ENCODE measurements at places on chromosomes 2 and 18.

DNA sequence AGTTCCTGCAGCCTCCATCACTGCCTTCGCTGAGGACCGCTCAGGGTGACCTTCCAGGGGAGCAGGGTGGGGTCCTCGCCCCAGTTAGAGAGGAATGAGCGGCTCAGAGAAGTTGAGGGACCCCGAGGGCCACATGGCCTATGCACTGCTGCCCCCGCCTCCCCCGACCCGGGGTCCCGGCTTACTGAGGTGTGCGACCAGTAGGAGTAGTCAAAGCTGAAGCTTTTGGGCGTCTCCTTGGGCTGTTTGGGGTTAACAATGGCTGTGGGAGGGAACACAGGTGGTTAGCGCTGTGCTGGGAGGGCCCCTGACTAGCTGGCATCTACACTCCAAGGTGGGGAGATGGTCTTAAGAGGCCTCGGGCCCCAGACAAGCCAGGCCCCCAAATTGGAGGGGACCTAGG, 31.0 kb downstream of the KIF1A start:
- no peak for DNase-seq

GRCh38 chr2:207142461-207142860, 23.3 kb downstream of the KLF7 start:
- no peak for DNase-seq

GRCh38 chr2:240705204-240705791, 13.6 kb downstream of the AQP12A start:
- DNase-seq, result no peak

GRCh38 chr18:76605341-76605929, 110.4 kb upstream of the ZNF516 start:
- DNase-seq, result no peak

DNA sequence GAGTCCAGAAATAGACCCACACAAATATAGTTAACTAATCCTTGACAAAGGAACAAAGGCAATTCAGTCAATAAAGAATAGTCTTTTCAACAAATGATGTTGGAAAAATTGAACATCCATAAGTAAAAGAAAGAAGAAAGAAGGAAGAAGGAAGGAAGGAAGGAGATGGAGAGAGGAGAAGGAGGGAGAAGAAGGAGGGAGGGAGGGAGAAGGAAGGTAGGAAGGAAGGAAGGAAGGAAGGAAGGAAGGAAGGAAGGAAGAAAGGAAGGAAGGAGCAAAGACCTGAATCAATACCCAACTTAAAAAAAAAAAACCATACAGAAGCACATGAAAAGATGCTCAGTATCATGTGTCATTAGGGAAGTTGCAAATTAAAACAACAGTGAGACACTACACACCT, 148.3 kb downstream of the ATL2 start:
- no peak for DNase-seq

DNA sequence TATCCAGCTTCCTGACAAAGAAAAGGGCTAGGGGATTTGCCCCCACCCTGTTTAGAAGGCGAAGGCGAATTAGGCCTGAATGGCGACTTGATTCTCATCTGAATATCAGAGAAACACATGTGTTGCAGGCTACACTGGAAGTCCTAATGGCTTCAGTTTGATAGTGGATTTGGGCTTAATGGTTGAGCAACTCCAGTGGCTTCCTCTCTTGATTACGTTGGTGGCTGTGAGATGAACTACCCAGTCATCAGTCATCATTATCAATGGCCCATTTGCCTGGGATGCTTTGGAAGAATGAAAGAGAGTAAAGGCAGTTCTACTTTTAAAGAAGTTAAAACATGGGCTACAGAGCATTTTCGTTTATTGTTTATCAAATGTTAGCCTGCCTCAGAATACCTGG, 60.9 kb upstream of the IL1R1 start:
- DNase-seq, result no peak

DNA sequence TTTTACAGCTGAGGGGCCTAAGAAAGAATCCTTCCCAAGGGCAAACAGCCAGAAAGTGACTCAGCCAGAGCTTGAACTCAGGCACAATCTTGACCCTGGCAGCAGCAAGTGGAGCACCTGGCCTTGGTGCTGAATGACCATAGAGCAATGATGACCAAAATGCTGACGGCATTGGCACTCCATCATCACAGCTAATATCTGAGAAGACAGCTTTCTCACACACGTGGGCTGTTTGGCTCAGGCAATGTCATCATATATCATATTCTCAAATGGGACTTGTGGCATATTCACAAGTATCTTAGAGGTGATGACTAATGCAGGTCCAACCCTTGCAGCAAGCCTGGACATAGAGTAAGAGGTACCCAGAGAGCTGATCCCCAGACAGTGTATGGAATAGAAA, 443.9 kb upstream of the MYT1L start:
- no peak for DNase-seq

DNA sequence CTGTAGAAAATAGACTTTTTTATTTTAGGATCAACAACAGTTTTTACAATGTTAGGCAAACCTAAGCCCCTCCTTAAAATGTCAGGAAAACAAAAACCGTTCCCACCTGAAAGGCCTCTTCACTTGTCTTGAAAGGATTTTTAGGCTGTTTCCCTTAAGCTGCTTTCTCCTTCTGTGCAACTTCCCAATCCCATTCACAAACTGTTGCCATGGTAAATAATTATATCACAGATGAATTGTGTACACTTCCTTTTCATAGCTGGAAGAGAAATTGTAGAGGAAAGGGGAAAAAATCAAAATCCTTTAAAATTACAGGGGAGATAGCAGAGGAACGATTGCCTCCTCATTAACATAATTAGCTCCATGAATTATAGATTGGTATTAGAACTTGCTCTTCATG, 1488.0 kb upstream of the CELF4 start:
- no peak for DNase-seq

DNA sequence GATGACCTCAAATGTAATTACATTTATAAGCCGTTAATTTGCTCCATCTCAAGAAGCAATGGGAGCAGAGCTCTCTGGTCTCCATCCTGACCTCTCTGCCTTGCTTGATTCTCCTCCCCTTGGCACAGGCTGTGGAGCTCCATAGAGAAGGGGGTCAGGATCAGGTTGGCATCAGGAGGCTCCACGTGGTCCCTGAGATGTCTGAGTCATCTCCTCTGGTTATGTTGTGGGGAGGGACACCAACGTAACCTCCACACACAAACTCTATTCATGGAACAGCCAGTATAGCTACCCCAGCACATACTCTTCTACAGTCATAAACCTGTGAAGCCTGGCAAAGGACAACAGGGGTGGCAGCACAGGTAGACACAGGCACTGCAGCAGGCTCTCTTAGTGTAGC, 29.0 kb downstream of the TRABD2A start:
- DNase-seq, result no peak

DNA sequence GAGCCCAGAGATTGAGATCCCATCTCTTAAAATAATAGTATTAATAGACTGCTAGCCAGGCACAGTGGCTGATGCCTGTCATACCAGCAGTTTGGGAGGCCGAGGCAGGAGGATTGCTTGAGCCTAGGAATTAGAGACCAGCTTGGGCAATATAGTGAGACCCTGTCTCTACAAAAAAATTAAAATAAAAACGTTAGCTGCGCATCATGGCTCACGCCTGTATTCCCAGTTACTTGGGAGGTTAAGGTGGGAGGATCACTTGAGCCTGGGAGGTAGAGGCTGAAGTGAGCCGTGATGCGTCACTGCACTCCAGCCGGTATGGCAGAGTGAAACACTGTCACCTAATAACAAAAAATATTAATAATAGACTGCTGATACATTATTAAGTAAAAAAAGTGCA, 167.0 kb upstream of the OTX1 start:
- no peak for DNase-seq

GRCh38 chr2:160308915-160309314, 108.8 kb upstream of the ITGB6 start:
- DNase-seq, result no peak
